Prostate gland (tissue), 2 donors: ENCODE measurements at places on chromosomes 7 and 10. TPM values are rescaled to one million over a fixed set of nuclear protein-coding genes. Genes with fewer than 3 reads are reported as not detected.

GRCh38 chr7:154986200-154986945 is 16.6 kb downstream of the PAXIP1 start:
- H3K27me3 ChIP-seq, result no peaks in the 10 kb centered on the region
- H3K27ac ChIP-seq, result no peak overlapping the region
- no peak overlapping the region for H3K4me3 ChIP-seq
- no peaks in the 10 kb centered on the region for H3K36me3 ChIP-seq

Gene NIPSNAP2
- 84.0 TPM for total RNA-seq

DNA sequence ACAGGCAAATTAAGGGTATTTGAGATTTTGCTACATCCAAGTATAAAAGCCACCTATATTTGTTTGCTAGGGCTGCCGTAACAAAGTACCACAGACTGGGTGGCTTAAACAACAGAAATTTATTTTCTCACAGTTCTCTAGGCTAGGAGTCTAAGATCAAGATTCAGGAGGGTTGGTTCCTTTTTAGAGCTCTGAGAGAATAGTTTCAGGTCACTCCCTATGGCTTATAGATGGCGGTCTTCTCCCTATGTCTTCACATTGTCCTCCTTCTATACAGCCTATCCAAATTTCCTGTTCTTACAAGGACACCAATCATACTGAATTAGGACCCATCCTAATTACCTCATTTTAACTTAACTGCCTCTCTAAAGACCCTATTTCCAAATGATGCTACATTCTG is 11.2 kb downstream of the HYCC1 start:
- H3K4me3 ChIP-seq, result no peak overlapping the region
- H3K27me3 ChIP-seq, result no peaks in the 10 kb centered on the region
- H3K4me1 ChIP-seq, result no peaks in the 10 kb centered on the region
- DNase-seq, result no peak
- H3K27ac ChIP-seq, result no peak overlapping the region

DNA sequence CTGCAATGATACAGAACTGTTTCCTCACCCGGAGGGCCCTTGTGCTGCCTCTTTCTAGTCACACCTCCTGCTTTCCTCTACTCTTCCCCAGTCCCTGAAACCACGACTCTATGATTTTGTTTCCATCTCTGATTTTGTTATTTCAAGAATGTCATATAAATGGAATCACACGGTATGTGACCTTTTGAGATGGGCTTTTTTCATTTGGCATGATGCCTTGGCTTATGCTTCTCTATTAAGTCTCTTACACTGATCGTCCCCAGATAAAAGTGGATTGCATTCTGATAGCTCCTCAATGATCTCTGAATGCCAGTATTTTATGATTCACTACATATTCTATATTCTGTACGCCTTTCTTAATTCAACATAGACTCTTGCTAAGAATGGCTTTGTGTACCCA is 78.2 kb downstream of the GALNT11 start:
- no peak for DNase-seq
- no peak overlapping the region for H3K4me3 ChIP-seq
- H3K27ac ChIP-seq, result no peak overlapping the region
- no peaks in the 10 kb centered on the region for H3K27me3 ChIP-seq
- no peaks in the 10 kb centered on the region for H3K4me1 ChIP-seq
- H3K36me3 ChIP-seq, result no peaks in the 10 kb centered on the region

GRCh38 chr10:1015688-1016087 is 10.0 kb downstream of the IDI2 start:
- no peaks in the 10 kb centered on the region for H3K27me3 ChIP-seq
- no peak for DNase-seq
- no peak overlapping the region for H3K4me3 ChIP-seq
- H3K4me1 ChIP-seq, result no peaks in the 10 kb centered on the region
- peaks cover 10% of the 10 kb centered on the region for H3K36me3 ChIP-seq
